ENCODE measurements at places on chromosomes 2 and 18.

DNA sequence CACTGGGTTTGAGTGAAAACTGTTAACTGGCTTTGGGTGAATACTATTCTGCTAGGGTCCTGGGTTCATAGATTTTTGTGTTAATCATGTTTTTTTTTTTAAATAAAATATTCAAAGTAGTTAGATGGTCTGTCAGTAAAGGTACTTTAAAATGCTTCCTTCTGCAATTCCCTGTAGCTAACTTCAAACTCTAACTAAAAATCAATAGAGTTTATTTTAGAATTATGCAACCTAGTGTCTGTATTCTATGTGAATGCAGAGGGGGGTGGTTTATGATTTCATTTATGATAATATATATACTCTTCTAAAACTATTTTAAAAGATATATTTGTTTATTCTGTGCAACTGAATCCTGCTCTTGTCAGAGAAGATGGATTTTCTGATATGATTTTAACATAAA lies 27.9 kb downstream of the STARD6 start:
- DNase-seq = no peak

DNA sequence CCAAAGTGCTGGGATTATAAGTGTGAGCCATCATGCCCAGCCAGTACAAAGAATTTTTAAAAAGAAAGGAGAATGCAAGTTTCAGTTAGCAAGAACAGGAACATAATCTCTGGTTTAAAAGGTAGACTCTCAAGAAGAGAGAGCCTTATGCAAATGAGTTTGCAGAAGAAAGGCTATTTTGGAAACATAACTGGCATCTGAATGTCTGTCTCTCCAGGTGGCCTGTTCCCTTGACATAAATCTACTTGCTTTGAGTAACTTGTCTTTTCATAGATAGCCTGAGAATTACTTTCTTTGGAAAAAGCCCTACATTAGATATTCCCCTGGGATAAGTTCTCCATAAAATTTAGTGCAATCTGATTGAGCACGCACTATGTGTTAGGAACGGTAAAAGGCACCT lies 109.6 kb downstream of the ICOS start:
- no peak for DNase-seq

DNA sequence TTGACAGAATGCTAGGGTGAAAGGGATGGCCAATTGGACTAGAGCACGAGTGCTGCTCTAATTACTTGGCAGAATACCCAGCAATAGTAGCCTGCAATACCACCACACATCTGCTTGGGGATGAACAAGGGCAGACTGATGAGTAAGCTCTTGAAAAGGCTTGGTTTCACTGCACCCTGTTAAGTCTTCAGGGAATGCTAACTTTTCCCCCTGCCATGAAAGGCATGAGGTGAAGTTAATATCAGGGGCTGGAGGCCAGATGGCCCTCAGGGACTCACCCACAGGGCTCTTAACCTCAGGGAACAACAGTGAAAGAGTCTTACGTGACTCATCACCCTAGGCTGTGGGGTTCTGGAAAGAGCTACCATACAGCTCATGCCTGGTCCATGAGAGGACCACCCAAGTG lies 51.7 kb upstream of the MYL1 start:
- DNase-seq = no peak

- DNase-seq = no peak
Observed at GRCh38 chr18:12296087-12296403, 12.0 kb upstream of the TUBB6 start.

GRCh38 chr2:232310696-232311095 lies 67.9 kb upstream of the ALPP start:
- no peak for DNase-seq

- no peak for DNase-seq
Observed at GRCh38 chr18:24009651-24010333, 4.8 kb upstream of the TTC39C start.

- DNase-seq = no peak
Observed at GRCh38 chr2:142472382-142472781, 341.6 kb upstream of the LRP1B start.

DNA sequence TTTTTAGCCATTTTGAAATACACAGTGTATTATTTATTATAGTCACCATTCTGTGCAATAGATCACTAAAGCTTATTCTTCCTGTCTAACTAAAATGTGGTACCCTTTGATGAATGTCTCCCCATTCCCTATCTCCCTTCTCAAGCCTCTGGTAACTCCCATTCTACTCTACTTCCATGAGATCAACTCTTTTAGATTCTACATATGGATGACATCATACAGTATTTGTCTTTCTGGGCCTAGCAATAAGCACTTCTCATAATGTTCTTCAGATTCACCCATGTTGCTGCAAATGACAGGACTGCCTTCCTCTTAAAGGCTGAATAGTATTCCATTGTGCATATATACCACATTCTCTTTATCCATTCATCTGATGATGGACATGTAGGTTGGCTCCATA lies 210.9 kb downstream of the PID1 start:
- DNase-seq = no peak

- no peak for DNase-seq
Observed at GRCh38 chr18:21479721-21480120, 120.8 kb downstream of the ESCO1 start.

- DNase-seq = no peak
Observed at GRCh38 chr18:58495634-58496033, 133.3 kb downstream of the ALPK2 start.

DNA sequence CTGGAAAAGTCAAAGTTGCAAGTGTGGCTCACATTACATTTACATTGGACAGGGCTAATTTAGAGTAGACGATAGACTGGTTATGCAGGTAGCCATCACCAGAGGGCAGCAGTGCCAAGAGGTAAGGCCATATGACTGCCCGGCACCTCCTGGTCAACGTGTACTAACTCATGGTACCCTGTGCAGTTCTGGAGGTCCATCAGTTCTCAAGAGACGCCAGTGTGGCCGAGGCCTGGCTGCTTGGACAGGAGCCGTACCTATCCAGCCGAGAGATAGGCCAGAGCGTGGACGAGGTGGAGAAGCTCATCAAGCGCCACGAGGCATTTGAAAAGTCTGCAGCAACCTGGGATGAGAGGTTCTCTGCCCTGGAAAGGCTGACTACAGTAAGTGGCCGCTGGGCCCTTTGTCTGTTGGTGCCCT lies 65.8 kb upstream of the EML6 start:
- DNase-seq = no peak

GRCh38 chr2:132407784-132408183 lies 8.8 kb upstream of the GPR39 start:
- no peak for DNase-seq

DNA sequence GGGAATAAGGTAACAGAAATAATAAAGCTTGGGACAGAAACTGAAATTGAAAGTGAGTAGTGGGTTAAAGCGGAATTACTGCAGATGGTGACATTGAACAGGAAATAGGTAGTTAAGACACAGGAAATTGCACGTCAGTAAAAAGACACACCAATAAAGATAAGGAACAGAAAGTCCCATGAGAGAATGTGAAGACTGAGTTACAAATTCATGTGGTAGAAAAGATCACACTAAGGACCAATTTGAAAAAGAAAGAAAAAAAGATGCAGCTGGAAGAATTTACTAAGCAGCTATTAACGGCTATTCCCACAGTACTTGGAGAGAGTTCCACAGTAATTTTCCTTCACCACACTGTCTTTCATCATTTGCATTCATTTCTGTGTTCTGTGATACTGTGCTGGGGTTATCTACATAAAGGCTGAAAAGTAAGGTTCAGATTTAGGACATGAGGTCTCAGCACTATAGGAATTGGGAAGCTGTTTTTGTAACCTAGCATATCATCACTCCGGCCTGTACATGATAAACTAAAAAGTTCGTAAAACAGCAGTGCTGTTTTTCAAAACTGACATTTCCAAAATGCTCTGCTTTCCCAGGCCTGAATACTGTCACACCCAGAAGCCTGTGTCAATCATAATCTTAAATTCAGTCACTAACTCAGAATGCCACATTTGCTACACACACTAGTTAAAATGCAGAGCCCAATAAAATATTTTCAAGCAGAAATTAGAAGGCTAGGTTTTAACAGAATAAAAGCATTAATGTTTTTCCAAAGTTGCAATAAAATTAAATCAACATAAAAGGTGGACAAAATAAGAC lies 42.9 kb downstream of the SRBD1 start:
- DNase-seq = no peak

Measured in T-helper 9 cell (primary cell).